Stromal cell of bone marrow (primary cell): ENCODE measurements at places on chromosomes 13 and 19.

DNA sequence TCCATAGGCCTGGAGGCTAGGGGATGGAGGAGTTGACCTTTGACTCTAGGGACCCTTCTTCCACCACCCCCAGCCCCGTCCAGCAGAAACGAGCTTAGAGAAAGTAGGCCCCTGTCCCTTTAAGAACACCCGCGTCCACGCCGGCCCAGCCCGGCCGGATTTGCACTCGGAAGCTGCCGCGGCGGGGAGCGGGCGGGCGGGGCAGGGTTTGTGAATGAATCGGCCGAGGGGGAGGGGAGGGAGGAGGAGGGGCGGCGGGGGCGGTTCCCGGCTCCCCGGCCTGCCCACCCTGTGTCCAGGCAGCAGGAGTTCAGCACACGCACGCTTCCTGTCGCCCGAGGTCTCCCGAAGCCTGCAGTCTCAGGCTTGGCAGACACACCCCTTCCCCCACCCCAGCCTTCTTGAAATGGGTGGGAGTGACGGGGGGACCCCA, 1.5 kb downstream of the UNC13A start:
- DNase-seq, result no peak

DNA sequence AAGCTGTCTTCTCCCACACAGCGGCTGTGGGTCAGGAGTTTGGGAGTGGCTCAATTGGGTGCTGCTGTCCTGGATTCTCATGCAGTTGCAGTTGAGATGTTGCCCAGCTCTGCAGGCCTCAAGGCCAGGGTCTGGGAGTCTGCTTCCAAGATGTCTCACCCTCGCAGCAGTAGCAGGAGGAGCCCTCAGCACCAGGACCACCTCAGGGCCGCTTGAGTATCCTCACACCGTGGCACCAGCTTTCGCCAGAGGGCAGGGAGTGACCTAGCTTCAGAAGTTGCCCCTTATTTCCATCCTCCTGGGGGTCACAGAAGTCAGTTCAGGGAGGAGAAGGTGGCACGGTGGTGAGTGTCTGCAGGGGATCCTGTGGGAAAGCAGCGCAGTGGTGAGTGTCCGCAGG, 20.9 kb downstream of the TFDP1 start:
- no peak for DNase-seq

DNA sequence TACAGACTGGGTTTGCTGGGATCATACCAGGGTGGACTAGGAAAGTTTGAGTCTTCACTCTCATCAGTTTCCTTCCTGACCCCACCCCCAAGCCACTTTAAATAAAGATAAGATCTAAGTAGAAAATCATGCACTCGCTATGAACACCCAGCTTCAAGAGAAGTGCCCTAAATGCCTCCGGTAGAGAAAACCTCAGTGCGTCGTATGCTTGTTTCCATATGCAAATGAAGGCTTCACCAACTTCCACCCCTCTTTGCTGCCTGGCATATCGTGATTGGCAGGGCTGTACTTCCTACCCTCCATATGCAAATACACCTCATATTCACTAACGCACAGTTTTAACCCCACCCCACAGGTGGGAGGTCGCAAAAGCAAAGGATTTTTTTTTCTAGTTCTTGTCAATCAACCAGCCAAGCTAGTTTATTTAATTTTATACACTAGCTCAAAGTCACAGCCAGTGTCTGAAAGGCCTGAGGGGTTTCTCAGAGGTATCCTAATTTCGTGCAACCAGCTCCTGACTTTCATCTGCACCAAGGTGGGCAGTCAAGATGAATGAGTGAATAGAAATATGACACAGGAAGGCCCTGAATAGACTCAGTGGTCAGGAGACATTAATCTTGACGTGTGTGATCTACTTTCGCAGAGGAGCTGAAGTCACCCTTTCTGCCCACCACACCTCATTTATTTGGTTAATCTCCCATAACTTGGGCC, 121.1 kb upstream of the TSHZ3 start:
- no peak for DNase-seq

- DNase-seq, result no peak
Observed at GRCh38 chr19:34841780-34842179, 68.8 kb upstream of the ZNF599 start.

DNA sequence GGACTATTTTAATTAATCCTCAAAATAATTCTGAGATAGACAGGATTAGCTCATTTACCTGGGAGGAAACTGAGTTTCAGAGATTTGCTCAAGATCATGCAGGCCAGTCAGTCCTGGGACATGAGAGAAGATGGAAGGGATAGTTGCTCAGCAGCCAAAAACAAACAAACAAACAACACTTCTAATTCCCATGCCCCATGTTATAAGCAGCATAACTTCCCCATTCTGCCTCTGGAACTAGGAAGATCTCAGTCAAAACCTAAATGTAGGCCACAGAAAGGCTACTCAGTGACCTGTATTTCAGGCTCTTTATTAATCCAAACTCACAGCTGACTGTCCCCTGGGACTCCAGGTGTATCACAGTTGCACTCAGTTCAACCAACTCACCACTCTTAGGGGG, 489.2 kb upstream of the NBEA start:
- DNase-seq, result no peak

DNA sequence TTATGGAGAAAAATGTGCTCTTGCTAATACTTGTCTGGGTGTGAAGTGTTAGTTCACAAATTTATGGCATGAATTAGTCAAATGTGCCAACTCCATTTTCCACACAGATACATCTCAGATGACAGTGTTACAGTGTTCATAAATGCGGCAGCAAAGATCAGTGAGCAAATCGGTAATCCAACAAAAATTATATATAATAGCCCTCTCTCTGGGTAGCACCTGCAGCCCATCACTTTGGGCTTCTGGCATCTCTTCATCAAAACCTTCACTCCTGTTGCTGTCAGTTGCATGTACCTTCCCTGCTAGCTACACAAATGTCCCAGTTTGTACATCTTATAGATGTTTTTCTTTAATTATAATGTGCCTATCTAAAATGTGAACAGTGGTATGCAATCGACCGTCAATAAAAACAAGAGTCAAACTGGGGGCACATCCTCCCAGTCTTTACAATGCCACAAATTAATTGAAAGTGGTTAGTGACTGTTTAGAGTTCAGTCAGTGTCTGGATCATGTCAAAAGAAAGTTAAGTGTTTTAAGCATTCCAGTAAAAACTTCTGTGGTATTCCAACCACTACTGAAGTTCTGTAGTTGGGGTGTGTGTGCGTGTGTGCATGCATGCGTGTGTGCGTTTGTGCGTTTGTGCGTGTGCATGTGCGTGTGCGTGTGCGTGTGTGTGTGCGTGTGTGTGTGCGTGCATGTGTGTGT, 448.9 kb downstream of the DCT start:
- DNase-seq, result no peak

DNA sequence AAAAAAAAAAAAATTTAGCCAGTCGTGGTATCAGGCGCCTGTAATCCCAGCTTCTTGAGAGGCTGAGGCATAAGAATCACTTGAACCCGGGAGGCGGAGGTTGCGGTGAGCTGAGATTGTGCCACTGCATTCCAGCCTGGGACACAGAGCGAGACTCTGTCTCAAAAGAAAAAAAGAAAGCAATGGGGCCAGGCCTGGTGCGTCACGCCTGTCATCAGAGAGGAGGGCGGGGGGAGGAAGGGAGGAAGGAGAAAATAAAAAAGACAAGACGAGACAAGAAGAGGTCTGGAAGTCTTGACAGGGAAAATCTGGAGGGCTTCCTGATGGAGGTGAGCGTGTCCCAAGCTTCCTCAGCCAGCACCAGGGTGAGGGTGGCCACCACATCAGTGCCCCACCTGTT, 54.9 kb upstream of the PTPRS start:
- no peak for DNase-seq

DNA sequence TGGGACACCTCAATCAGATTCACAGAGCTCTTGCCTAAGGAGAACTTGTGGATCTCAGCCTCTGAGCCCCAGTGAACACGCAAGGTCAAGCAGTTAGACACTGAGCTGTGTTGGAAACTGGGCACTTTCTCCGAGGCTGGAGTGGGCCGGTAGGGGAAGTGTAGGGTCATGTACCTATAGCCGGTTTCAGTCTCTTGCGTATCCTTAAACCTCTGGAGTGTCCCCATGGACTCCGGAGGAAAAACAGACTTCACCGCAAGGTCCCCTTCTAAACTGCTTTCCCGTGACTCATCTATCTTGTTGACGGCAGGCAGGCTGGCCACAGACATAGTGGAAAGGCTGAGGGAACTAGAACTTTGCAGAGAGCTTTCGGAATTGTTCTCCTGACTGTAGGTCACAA, 11.3 kb downstream of the IQCN start:
- no peak for DNase-seq

DNA sequence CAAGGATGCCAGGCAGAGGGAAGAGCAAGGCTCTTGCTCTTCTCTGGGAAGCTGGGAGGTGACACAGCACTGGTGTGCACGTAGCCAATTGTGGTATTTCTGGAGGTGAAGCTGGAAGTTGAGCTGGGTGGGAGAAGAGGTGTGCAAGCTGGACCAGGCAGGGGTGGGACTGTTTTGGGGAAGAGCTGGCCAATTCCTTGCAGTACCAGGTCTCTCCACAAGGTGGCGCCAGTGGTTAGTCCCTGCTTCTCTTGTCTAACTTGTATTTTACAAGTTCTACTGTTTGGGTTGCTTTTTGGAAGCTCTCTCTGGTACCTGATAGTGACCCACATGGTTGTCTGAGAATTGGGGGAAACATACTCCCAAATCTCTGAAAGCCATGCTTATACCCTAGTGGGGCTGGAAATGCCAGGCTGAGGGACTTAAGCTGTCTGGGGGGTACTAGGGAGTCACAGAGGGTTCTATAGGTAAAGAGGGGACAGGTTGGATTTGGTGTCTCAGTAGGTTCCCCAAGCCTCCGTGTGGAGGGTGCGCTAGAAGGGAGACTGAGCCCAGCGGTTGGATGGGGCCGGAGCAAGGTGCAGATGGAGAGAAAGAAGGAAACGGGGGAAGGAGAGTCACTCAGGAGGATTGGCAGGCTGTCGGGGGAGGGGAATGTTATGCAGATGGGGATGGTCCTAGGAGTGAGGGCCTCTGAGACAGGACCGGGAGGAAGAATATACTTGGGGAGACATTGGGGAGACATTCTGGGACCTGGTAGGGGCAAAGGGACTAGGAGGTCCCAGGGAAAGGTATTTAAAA, 3.0 kb downstream of the HPN start:
- no peak for DNase-seq

DNA sequence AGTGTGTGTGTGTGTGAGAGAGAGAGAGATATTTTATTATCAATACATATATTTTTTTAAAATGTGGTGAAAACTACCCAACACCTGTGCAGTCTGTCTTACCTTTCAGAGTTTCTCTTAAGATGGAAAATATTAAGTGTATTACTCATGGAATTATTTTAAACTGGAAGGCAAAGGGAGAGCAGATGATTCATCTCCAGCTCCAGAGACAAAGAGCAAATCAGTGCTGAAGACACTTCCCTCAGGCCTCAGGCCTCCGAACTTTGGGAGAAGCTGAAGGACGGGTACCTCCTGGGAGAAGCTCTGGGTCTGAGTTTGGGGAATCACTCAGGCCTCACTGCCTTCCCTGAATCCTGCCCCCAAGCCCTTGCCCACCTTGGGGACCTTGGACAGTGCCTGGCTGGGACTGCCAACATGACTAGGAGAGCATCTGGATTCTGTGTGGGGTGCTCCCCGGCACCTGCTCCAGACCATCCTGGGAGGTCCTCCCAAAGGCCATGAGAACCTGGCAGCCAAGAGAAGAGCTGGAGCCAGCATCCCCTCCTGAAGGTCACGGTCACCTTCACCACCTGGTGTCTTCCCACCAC, 170.4 kb upstream of the UBL3 start:
- DNase-seq, result no peak

DNA sequence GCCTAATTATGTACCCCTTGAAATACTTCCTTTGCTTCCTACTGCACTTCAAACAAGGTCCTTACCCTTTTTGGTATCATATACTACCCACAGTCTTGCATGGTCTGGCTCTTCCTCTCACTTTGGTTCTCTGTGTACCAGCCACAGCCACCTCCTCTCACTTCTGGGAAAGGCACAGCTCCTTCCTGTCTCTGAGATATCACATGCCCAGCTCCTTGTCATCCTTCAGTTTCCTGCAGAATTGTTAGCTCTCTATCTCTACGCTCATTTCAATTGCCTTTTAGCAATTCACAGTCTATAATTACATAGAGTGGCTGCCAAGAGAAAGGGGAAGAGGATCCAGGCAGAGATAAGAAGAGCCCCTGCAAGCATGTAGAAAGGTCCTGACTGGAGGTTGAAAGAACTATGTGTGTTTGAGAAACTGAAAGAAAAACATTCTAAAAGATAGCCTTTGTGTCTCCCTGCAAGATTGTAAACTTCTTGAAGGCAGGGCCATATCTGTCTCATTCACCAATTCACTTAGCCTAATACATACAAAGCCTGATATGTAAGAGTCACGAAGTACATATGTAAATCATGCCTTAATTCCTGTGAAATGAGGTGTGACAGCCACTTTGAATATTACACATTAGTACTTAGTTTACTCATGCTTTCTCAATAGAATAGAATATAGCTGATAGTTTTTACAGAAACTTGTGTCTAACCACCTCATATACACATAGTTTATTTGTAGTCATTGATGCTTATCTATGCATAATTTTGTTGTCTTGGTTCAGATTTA, 933.1 kb downstream of the DIAPH3 start:
- no peak for DNase-seq

GRCh38 chr13:98676239-98676638, 76.2 kb downstream of the SLC15A1 start:
- DNase-seq, result no peak

- no peak for DNase-seq
Observed at GRCh38 chr19:38515896-38516295, 82.4 kb downstream of the RYR1 start.

GRCh38 chr19:35608251-35608650, 4.3 kb upstream of the HAUS5 start:
- DNase-seq, result no peak

- DNase-seq, result no peak
Observed at GRCh38 chr13:48528720-48529119, 4.2 kb downstream of the RCBTB2 start.

- no peak for DNase-seq
Observed at GRCh38 chr13:27014406-27015359, 156.9 kb downstream of the USP12 start.

DNA sequence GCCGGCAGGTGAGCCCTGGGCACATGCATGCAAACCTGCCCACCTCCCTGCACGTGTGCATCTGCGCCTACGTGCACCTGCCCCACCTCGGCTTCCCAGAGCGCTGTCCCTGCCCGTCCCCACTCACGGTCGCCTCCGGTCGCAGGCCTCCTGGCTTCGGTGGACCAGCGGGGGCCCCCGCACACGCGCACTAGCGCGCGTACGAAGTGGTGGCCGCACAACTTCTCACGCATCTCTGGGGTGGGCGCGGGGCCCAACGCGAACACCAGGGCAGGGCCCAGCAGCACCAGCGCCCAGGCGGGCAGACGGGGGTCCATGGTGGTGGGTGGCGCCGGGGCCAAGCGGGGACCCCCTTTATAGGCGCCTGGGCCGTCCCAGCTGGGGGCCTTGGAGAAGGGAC, at the start of gene INSL3:
Gene INSL3 (minus strand): TSS at position 330 of the 400 bp plus-strand sequence. CDS start 13 bp downstream, at position 317.
- no peak for DNase-seq

- no peak for DNase-seq
Observed at GRCh38 chr19:53881482-53882390, at the start of gene PRKCG. Gene PRKCG (plus strand): TSS chr19:53882197. CDS start chr19:53882495, 298 bp downstream.

GRCh38 chr13:106815545-106815944, 247.6 kb upstream of the ARGLU1 start:
- no peak for DNase-seq

- peak; percentile 48 for DNase-seq
Observed at GRCh38 chr19:47035127-47036096, 13.0 kb downstream of the TMEM160 start.
